ENCODE measurements at places on chromosomes 1 and 21.

DNA sequence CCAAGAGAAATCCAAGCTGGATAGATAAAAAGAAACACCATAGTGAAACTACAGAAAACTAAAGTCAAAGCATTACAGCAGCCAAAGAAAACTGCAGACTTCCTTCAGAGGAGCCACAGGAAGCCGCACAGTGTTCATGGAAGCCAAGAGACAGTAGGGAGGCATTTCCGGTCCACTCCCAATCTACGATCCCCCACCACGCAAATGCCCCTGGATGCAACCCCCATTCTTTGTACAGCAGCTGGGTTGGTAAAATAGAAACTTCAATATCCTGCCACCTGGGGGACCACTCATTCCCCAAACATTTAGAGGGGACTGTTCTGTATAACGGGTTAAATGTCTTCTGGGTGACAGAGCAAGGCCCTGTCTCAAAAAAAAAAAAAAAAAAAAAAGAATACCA is 43.9 kb upstream of the TSPEAR start:
- DNase-seq, result peak; percentile 17

DNA sequence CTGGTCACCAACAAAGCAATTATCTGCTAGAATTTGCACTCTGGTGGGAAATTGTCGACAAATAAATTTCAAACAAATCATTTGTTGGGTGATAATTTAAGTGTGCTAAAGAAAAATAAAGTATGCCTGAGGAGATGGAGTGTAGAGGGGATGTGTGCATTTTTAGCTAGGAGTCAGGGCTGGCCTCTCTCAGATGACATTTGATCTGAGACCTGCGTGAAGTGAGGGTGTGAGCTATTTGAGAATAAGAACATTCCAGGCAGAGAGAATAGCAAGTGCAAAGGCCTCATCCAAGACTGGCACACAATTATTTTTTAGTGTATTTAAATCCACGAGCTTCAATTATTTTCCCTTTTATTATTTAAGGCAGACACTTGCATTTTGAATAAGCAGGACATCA is 19.7 kb upstream of the S1PR1 start:
- DNase-seq, result no peak

DNA sequence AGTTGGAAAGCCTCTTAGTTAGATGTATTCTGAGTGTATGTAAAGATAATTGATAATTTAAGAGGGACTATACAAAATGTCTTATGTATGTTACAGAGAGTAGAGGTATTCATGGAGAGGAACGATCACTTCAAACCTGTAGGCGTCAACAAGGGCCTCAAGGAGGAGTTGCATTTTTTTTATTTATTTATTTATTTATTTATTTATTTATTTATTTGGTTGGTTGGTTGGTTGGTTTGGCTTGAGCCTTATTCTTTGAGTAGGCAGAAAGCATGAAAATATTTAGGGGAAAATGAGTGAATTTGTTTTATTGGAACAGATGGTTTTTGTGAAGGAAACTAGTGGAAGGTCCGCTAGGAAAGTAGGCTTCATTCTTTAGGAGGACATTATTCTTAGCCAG is 8.5 kb downstream of the ANGPTL1 start:
- no peak for DNase-seq

DNA sequence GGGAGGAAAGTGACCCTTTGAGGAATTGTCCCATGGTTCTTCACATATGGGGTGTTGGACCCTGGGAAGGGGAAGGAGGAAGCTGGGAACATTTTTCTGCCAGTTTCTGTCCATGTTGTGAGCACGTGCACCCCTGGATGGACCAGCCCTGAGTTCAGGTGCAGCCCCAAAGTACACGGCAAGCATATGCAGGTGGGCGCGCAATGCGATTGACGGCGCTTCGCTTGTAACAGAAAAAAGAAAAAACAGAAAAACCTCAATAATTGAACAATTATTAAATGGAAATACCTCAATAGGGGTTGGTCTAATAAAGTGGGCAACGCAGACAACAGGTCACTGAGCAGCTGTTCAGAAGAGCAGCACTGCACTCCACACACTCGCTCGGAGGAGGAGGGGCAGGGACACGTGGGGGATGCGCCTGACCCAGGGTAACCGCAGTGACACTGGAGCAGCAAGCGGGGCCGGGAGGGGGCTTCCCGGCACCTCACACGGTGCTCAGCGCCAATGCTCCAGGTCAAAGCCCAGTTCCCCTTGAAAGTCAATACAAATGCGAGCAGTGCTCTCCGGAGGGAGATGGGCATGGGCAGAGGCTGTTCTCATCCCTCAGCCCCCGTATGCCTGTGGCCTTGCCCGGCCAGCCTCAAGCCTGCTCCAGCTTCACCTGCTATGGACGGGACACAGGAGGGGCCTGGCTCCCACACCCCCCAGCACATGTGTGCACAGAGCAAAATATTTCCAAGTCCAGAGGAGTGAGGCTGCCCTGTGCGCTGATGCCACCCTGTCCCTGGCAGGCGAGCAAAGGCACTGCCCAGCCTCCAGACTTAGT is 6.6 kb upstream of the ACTRT2 start:
- no peak for DNase-seq
